NCI-H187 (cell line): ENCODE measurements at places on chromosomes 5 and 9.

- no peak for DNase-seq
These were observed 72.9 kb downstream of the RFK start for GRCh38 chr9:76321195-76321828.

DNA sequence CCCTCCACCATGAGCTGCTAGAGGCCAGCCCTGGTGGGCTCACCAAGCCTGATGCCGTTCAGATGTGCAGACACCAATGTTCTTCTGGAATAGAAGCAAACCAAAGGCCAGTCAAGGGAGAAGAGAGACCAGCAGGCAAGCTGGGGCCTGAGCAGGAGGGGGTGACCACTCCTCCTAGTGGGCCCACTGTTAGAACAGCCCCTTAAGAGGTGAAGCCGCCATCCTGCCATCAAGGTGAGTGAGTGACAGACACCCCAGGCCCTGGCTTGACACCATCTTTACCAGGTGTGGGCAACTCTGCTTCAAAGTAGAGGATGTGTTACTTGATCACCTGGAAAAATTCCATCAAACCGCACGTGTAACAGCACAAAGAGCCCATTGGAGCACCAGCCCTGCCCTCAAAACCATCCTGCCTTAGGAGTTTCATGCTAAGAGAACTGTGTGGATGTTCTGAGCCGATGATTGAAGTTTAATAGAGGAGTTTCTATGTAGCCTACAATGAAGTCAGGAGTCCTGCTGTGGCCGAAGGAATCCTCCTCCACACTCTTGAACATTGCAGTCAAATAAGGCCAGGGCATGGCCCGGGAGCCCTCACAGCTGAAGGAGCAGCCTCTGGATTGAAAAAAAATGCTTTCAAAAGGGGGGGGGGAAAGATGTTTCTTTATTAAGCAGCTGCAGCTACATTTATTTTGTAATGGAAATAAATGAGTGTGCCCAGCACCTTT lies 20.8 kb downstream of the AMBP start:
- no peak for DNase-seq

GRCh38 chr5:116543501-116543900 lies 31.1 kb downstream of the SEMA6A start:
- no peak for DNase-seq

DNA sequence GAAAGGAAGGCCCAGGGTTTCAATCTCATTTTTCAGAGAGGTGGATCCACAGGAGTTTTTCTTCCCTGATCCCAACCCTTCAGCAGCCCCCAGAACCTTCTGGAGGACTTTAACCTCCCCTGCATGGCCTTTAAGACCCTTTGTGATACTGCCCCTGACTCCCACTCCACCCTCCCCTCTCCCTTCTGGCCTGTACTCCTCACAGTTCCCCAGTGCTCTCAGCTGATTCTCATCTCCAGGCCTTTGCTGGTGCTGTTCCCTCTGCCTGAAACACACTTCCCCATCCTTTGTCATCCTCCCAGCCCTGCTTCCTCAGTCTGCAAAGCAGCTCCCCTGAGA lies 18.5 kb downstream of the NEURL1B start:
- no peak for DNase-seq

- no peak for DNase-seq
These were observed 13.4 kb downstream of the COL23A1 start for GRCh38 chr5:178576591-178577351.

DNA sequence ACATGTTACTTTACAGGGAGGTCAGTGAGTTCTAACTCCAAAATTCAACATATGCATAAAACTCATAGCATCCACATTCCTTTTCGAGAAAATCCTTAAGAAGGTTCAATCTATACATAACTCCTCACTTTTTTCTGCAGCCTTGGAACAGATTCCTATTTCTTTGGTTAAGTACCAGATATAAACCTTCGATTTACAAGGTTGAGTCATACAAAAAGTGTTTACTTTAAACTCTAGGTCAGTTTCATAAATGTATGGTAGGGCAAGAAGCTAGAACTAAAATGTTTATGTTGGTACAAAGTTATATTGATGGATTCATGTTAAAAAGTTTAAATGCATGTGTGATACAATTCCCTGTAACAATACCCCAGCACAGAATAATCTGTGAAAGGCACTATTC lies 19.4 kb downstream of the CDKN2AIPNL start:
- DNase-seq = no peak

DNA sequence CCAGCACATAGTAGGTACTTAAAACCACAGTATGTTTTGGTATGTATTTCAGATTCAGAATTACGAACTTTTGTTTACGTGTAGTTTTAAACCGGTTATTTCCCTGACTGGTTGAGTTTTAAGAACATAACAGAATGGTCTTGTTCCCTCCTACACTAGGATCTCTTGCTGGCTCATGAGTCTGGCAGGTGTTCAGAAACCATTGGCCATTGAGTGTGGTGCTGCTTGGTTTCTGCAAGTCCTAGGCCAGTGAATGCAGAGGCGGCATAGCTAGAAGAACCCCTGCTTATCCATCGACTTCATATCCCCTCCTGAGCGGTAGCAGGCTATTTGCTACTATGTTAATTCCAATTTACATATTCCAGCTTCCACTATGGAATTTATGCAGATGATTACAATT lies 65.6 kb downstream of the GPR21 start:
- no peak for DNase-seq

GRCh38 chr9:36847781-36848673 lies 186.0 kb downstream of the PAX5 start:
- DNase-seq = peak; percentile 67

GRCh38 chr5:149280802-149281201 lies 9.1 kb downstream of the AFAP1L1 start:
- no peak for DNase-seq

DNA sequence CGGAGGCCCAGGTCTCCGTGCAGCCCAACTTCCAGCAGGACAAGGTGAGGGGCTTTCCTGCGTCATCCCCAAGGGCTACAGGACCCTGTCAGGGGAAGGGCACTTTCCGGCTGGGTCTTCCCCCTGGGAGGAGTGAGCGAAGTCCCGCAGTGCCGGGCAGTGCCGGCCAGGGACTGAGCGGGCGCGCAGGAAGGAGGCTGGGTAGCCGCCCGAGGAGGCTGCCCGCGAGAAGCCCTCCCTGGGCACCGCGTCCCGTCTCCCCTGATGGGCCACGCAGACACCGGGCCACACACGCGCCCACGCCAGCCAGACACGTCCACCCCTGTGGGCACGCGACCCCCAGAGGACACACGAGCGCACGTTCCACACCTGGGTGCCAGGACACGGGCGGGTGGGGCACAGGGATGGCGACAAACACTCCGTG lies 357 bp downstream of the PTGDS start:
- DNase-seq = no peak

DNA sequence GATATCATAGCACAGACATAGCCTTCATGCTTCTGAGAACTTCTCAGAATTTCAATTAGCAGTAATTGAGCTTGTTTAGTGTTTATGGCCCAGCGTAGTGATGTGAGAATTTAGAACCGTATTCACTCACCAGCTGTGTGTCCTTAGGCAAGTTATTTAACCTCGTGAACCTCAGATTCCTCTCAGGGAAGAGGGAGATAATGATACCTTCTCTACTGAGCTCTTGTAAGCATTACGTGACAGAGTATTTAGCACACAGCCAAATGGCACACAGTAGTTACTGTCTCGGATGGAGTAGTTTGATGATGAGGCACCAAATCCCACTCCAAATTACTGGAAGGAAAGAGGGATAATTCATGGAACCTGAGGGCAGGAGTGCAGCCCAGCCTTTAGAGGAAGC lies 429.3 kb downstream of the CCDC171 start:
- no peak for DNase-seq

DNA sequence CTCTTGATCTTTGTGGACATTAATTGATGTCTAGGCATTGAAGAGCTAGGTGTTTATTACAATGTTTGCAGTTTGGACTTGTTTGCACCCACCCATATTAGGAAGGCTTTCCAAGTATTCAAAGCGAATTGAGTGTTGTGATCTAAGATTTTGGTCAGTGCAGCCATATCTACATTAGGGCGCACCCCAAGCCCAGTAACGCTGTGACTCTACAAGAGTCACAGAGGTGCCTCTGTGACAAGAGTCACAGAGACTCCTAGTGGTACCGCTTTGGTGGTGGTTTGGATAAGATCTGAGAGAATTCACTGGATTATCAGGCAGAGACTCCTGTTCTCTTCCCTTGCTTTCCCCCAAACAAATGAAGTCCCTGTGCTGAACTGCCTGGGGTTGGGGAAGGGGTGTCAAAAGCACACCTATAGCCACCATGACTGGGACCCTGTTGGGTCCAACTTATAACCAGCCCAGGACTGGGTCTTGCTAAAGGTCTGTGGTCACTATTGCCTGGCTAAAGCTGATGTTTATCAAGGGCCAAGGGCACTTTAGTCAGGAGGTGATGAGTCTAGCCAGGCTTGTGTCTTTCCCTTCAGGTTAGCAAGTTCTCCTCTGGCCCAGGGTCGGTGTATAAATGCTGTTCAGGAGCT lies 114.1 kb upstream of the RIOK2 start:
- DNase-seq = no peak

DNA sequence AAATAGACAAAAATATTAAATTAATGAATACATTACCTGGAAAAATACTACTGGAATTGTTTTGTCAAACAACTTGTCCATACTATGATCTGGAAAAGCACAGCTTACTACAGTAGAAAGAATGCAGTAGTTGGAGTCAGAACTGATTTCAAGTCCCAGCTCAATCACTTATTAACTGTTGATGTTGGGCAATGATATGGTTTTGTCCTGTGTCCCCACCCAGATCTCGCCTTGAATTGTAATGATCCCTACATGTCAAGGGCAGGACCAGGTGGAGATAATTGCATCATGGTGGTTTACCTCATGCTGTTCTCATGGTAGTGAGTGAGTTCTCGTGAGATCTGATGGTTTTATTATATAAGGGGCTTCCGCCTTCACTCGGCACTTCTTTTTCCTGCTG lies 247.5 kb downstream of the CD180 start:
- DNase-seq = no peak

DNA sequence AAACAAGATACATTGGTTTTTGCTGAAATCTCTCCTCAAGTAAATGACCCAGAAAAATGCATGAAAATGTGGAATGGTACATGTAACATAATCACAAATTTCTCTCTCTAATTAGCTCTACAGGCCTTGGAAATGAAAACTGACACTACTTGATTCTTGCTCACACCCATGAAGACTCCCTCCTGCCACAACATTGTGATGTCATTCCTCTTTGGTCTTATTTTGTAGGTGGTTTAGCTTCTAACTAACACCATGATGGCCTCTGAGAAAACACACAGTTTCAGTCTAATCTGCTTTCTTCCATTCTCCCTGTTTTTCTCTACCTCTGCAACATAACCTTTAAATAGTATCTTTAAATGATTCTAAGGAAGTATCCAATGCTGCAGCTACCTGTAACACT lies 78.6 kb upstream of the FAM174A start:
- DNase-seq = no peak
